ENCODE measurements at places on chromosomes 7 and 10.

- no peak for DNase-seq
Observed at GRCh38 chr7:124761164-124761715, 4.4 kb downstream of the GPR37 start.

- no peak for DNase-seq
Observed at GRCh38 chr7:70884440-70884764, 247.5 kb upstream of the GALNT17 start.

- DNase-seq = peak; percentile 66
Observed at GRCh38 chr7:87416682-87417587, 58.5 kb downstream of the ABCB4 start.

GRCh38 chr10:100325158-100325557 lies 4.9 kb downstream of the PKD2L1 start:
- DNase-seq = no peak

- peak; percentile 5 for DNase-seq
Observed at GRCh38 chr10:84329196-84329611, 815 bp downstream of the CCSER2 start.

All from COR-L47 (cell line).